Spleen (tissue), 13 donors: ENCODE measurements at places on chromosomes 7 and 10.

DNA sequence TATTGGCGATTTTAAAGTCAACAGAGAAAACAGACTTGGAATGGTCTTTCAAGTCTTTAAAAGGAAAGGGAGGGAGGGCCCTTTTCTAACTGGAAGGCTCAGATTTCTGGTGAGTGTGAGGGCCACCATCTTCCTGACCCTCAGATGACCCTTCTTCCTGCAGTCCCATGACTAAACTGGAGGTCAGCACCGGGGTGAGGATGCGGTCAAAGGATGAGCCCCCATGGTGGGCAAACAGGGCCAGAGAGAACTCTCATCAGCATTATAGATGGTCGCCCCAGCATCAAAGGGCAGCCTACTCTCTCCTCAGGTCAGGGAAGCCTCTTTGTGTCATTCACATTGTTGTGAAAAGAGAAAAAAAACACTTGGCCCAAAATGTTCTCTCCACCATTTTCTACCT, 219.2 kb downstream of the LRMDA start:
- no peak for DNase-seq

GRCh38 chr10:112286837-112287818, 3.9 kb downstream of the TECTB start:
- no peak for DNase-seq

- no peak for DNase-seq
These were observed 422.7 kb upstream of the LRGUK start for GRCh38 chr7:133704453-133704852.

- DNase-seq = no peak
These were observed 246.4 kb downstream of the GATA3 start for GRCh38 chr10:8300925-8301324.

- no peak for DNase-seq
These were observed 658.2 kb downstream of the PARD3 start for GRCh38 chr10:34156781-34157425.

DNA sequence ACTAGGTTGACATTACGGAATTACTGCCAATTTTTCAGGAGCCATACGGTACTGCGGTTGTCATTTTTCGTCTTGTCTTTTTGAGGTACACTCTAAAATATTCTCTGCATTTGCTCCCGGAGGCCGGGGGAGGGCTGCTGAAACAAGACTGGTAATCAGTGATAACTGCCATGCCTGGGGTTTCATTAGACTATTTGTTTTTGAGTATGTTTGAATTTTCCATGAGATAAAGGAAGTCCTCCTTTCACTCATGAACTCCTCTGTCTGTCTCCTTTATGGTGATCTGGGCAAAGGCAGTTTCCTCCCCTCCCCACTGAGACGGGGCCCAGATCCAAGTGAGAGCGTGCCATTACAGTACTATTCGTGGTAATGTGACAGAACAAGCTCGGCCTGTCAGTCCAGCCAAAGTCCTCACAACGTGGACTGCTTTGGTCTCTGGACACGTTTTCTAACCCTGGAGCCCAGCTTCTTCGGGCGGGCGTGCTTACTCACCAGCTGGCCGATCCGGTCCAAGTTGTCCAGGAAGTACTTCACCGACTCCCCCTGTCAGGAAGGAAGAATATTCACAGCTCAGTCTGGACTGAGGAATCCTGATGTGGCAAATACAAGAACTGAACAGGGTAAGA, 45.1 kb downstream of the AMZ1 start:
- peak; percentile 67 for DNase-seq

- DNase-seq = no peak
These were observed 571.4 kb upstream of the IGFBP3 start for GRCh38 chr7:46492466-46492865.

DNA sequence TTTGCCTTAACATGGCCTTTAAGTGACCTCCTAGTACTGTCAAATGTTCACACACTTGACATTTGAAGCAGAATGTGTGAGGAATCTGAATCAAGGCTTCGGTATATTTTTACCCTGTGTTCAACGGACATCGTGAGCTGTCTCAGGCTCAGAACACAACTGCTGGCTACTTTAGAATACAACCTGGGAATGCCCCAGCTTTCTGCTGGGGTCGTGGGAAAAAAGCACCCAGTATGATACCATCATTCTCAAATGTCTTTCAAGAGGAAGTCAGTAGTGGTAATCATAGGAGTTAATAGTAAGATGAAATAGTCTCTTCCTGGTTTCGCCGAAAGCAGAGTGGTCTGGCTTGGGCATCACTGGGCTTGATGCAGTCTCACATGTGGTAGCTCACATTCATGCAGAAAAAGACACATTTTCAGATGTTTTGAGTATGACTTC, 67.2 kb downstream of the CREB5 start:
- DNase-seq = no peak

GRCh38 chr10:93718937-93719725, 16.7 kb upstream of the FRA10AC1 start:
- peak; percentile 79 for DNase-seq

DNA sequence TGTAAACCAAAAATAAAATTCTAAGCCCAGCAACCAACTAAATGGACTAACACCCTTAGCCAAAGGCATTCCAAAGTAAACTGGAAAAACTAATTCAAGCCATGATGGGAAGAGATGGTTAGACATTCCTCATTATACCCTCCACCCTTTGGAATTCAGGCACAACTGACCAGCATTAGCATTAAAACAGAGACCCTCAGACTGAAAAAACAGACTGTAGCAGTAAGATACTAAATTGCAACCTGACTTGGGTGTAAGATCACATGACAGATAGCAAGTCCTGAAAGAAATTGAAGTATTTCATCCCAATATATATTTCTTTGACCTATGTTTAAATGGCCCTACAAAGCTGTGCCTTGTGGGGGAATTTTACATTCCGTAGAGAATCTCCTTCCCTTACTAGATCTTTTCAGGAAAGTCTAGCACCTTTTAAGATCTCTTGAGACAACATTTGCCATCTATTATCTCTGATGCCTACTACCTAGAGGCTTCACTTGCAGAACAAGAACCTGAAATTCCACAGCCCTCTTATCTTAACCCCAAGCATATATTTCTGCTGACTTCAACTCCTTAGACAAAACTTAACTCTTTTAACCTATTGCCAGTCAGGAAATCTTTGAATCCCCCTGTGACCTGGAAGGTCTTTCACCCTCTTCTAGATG, 750.2 kb upstream of the IGFBP3 start:
- no peak for DNase-seq

DNA sequence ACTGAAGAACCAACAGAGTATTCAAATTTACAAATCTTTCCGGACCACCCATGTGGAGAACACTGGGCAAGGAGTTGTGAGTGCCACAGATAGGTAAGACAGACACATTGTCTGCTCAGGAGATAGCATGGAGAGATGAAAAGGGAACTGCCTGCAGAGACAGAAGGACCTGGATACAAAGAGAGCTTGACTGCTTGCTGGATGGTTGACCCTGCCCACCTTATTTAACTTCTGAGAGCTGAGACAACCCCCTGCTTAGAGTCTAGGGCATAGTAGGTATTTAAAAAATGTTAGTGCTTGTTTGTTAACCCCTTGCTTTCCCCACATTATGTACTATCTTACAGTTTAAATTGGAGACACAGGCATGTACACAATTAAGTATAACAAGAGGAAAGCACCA, 314.1 kb downstream of the THSD7A start:
- DNase-seq = no peak

DNA sequence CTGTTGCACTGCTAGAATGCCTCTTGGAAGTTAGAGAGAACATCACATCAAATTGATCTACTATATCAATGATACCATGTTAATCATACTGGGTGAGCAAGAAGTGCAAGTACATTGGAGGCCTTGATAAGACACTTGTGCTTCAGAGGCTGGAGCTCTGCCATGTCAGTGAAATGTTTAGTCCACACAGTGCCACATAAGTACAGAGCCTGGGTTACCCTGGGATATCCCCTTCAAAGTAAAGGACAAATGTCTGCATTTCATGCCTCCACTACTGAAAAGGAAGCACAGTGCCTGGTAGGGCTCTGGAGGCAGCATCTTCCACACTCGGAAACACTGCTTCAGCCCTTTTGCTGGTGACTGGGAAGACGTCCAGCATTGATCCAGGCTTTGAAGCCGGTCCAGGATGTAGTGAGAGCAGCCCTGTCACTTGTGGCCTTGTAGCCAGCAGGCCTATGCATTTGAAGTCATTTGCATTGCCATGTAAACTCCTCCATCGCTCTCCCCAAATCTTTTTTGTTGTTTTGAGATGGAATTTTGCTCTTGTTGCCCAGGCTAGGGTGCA, 15.7 kb upstream of the STN1 start:
- no peak for DNase-seq

- DNase-seq = no peak
These were observed 256.6 kb downstream of the USP6NL start for GRCh38 chr10:11354823-11355222.

DNA sequence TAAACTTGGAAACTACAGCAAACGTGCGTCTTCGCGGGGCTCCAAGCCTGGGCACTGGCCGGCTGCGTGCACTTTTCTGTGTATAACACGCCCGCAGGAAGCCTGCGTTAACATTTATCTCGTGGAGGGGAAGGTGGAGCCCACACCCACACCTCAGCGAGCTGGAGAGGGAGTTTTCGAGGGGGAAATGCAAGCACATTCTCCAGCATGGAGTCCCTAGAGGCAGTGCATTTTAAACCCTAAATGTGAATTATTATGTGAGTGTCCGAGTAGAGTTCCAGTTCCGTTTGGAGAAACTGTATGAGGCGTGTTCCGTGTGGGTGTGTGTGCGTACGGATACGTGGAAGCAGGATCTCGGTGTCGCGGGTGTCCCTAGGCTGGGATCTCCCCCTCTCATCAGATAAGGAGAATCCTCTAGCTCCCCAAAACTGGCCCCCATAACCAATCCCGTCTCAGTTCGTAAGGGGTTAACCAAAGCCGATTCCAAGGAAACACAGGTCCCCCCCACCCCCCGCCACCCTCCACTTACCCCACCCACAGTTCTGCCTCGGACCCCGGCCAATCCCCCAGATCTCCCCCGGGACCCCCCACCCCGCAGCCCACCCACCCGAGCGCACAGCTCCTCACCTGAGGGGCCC, 403 bp downstream of the CDK6 start:
- peak; percentile 76 for DNase-seq

GRCh38 chr7:22333680-22334141, 23.2 kb downstream of the RAPGEF5 start:
- no peak for DNase-seq

DNA sequence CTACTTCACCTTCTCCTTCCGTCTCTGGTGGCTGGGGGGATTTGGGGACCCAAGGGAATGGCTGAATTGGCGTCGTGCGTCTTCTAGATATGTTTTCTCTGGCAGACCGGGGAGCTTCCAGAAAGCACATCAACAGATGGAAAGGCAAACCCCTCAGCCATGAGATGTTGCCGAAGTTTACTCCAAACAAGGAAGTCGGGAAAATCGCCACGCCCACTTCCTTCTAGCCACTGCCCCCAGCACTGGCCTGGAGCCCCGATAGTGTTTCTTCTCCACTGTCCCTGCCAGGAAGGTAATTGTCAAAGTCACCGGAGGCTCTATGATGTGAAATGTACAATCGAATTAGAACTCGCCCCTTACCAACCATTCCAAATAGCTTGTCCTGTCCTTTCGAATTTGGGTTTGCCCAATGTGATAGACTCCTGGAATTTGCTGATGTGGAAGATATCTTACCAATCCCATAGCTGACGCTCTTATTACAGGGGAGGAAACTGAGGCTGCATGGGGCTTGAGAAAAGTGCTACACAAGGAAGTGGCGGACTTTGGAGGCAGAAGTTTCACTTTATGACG, 191.0 kb downstream of the LSM5 start:
- no peak for DNase-seq

DNA sequence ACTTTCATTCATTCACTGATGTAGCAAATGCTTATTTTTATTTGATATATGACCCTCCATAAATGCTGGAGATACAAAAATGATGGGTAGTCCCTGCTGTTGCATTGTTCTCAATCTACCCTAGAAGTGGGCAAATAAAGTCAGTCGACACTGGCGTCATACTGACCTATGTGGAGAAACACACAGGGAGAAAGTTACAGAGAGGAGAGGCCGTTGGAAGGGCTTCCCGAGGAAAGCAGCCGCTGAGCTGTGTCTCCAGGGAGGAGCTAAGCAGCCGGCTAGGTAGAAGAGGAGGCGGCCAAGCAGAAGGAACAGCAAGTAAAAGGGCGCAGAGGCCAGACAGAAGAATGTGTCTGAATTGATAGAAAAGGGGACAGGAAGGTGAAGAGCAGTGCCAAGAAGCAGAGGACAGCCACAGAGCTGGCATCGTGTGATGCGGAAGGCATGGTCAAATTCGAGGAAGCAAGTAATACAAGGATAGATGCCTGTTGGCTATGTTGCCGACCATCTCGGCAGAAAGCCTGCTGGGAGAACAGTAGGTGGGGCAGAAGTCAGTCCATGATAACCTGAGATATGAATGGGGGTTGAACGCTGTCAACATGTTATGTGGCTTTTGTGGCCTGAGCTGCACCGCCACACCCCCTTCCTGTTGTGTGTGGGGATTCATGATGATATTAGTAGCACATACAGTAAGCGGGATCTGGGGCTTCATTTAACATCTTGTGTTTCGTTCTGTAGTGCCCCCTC, 25.9 kb downstream of the ST8SIA6 start:
- peak; percentile 77 for DNase-seq

GRCh38 chr7:156475666-156476065, 164.9 kb upstream of the RNF32 start:
- DNase-seq = no peak

DNA sequence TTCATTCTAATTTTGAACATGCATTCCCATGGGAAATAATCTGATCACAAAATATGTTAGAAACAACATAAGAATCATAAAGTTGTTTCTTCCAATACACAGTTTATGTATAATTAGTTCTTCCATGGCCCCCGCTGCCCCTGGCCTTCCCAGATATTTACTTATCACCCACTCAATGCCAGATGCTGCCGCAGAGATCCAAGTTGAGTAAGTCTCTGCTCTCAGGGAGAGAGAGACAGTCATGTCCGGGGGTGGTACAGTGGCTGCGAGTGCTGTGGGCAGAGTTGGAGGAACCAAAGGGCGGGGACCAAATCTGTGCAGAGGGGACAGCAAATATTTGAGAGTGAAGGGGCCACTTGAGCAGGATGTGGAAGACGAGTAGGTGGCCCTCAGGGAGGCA, 37.1 kb downstream of the COL26A1 start:
- no peak for DNase-seq

- DNase-seq = no peak
These were observed 486.5 kb downstream of the CALN1 start for GRCh38 chr7:71925663-71926062.

GRCh38 chr10:125035588-125036295, 93.8 kb downstream of the ZRANB1 start:
- DNase-seq = no peak

- no peak for DNase-seq
These were observed 146.0 kb upstream of the AGR3 start for GRCh38 chr7:17027789-17028152.

GRCh38 chr7:140033036-140033435, 29.7 kb downstream of the PARP12 start:
- no peak for DNase-seq
